ENCODE measurements at places on chromosomes 12 and 14.

DNA sequence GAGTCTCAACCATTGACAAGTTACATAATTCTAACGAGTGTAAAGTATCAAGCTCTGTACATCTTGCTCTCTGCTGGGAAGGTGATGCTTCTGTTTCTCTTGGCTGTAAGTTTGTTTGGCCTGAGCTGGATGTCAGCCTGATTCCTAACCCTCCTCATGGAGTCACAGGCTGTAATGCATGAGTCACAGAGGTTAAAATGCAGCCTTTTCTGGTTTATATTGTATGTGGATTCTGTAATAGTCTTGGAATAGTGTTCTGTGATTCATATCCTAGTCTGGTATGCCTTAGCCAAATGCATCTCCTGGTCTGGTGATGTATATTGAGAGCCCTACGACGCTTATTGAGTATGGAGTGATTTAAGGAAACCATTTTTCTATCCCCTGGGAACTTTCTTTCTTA, 104.5 kb upstream of the FRMD6 start:
- peak; percentile 2 for DNase-seq

- DNase-seq, result no peak
Measured at GRCh38 chr12:25433581-25434325, 119.3 kb downstream of the LMNTD1 start.

- peak; percentile 94 for DNase-seq
Measured at GRCh38 chr12:57127726-57128518, at the start of gene LRP1. Gene LRP1, plus strand, starts transcription at chr12:57128483. Its CDS starts 482 bp downstream, at chr12:57128965.

DNA sequence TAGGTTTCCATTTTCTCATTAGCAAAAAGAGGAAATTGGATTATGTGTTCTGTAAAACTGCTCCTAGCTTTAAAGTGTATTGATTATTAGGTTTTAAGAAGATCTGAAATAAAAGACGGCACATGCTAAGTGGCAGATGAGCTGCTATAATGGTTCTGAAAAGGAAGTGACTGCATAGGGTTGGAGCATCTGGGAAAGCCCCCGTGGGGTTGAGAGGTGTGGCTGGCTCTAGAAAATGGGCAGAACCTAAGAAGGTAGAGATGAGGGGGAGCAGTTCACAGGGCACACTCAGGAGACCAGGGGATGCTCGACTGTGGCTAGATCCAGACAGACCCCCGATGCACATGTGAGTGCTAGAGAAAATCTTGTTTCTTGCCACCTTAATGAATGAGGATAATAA, 1.9 kb downstream of the IFNG-AS1 start:
- DNase-seq, result no peak

DNA sequence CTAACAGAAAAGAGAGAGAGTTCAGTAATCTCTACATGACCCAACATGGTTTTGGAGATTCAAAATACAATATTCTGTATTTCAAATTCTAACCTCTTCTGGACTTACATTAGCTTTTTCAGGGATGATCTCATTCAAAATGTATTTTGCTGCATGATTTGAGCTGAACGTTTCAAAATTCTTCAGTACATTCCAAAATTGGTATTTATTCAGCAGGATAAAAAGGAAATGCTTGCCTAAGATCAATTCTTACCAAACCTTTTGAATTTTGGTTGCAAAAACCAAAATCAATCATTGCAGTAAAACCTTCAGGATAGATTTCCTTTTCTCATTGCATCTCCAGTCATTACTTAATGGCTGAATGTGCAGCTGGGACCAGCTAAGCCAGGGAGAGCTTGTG, 1761.3 kb upstream of the SEL1L start:
- no peak for DNase-seq

- DNase-seq, result no peak
Measured at GRCh38 chr12:117567644-117568216, 206.3 kb upstream of the NOS1 start.

GRCh38 chr14:93747560-93747959, 40.7 kb downstream of the PRIMA1 start:
- DNase-seq, result no peak
